MV-4-11 (cell line): ENCODE measurements at places on chromosomes 3 and 15.

DNA sequence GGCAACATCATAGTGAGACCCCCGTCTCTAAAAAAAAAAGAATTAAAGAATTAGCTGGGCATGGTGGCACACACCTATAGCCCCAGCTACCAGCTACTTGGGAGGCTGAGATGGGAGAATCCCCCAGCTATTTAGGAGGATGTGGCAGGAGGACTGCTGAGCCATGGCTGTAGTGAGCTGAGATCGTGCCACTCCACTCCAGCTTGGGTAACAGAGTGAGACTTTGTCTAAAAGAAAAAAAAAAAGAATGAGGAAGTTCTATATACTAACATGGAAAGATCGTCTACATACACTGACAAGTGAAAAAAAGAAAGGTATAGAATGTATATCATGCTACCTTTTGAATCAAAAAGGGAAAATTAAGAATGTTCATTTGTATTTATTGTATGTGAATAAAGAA lies 83.9 kb upstream of the CDAN1 start:
- peak; percentile 46 for DNase-seq

DNA sequence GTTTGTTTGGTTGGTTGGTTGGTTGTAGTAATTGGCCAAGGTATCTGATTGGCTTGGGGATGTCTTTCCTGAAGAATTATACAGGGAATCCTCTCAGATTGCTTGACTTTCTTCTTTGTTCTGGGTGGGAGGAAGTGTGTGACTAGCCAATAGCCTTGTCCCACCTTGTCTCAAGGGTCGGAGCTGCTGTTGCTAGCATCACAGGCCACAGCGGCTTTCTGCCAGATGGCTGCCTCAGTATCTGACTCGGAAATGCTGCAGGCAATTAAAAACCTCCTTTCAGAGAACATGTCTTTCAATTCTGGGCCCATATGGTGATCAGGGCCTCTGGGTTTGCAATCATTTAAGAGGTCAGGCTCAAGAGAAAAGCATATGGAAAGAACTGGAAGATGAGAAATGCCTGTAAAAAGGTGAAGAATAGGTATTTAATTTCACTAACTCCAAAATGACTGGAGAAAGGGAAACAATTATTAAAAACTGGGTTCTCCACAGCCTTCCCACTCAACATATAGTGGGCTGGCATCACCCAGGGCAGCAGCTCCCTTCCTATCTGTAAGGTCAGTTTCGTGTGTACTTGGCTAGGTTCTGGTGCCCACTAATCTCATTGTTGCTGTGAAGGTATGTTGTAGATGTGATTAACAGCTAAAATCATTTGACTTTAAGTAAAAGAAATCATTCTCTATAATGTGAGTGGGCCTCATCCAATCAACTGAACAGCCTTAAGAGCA lies 32.4 kb downstream of the TGFBR2 start:
- DNase-seq = no peak

DNA sequence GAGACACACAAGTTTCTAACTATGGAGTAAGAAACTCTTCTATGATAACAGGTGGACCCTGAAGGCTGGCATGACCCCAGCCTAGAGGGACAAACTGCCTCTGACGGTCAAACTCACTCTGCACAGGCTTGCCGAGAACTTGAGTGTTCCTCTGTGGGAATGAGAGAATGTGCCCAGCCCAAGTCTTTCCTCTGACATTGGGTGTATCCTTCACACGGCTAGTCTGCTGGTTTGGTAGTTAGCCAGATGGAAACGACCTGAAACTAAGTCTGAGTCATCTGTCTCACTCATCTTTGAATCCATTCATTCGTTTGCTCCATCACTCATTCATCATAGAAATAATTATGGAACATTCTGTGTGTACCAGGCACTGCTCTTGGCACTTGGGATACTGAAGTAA lies 198.4 kb downstream of the ATP10A start:
- DNase-seq = no peak

GRCh38 chr15:36178303-36178633 lies 401.2 kb upstream of the CDIN1 start:
- DNase-seq = no peak

- DNase-seq = no peak
Measured at GRCh38 chr15:24898715-24899272, 56.0 kb upstream of the SNRPN start.

DNA sequence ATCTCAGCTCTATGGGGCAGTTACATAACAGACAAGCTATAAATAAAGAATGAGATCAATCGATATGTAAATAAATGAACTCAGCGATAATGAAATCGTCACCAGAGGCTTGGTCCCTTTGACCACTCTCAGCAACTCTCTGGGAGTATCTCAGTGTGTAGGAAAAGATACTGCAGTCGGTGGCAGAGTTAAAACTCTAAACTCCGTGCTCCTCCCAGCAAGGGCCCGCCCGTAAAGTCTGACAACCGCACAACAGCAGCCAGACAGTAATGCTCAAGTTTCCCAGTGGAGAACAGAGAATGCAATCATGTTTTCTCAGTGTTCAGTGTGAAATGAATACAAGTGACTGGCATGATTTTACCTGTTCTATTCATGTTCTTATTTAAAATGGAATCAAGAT lies 28.3 kb upstream of the IGF1R start:
- no peak for DNase-seq
